Activated naive CD8-positive, alpha-beta T cell treated with anti-CD3 and anti-CD28 coated beads for 36 hours (primary cell): ENCODE measurements at places on chromosomes 16 and 17. TPM values are rescaled to one million over a fixed set of nuclear protein-coding genes. Genes with fewer than 3 reads are reported as not detected.

GRCh38 chr16:79294568-79294967 is 306.0 kb downstream of the MAF start:
- DNase-seq, result no peak

GRCh38 chr17:82740906-82741759 is 5.7 kb downstream of the FN3K start:
- no peak for DNase-seq

DNA sequence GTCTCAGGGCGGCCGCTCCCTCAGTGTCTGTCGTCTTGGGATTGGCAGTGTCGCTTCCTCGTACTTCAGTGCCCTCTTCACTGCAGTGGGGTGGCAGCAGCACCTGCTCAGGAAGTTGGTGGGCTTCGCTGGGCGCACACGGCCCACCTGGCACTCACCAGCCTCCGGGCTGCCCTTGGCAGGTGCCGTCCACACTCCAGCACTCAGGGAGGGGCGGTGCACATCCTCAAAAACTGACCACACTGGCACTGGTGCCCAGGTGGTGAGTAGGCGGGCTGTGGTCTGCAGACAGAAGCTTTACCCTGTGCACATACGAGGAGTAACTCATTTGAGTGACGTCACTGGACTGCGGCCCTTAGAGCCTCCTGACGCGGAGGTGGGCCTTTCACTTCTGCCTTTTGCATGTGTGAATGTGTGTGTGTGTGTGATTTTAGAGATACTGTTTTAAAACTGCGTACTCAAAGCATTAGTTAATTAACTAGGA is 94.6 kb downstream of the BANP start:
- DNase-seq, result peak; percentile 10

DNA sequence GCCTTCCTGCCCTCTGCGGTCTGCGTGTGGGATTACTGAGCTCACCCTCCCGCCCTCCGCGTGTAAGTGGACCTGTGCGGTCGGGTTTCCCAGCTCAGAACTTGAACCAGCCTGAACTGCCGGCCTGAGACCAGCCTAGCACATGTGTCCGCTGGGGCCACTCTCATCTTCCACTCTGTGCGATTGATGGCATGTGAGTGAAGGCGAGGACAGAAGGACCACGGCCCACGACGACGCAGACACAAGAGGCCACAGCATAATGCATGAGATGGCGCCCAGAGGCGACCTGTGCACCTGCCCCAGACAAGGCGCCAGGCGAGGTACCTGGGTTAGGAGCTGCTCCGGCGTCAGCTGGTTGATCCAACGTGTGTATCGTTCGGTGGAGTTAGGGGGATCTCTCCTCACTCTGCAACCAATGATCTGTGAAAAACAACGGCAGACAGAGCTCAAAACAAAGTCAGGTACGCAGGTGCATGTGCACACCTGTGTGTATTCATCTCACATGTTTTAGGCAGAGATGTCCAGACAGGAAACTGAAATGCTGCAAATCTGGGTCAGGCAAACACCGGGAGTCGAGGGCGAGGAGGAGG is 74.5 kb upstream of the METRNL start:
- DNase-seq, result no peak

Gene ZC3H7A
- 57.9 TPM for total RNA-seq

- DNase-seq, result no peak
These were observed 38.8 kb downstream of the TMC6 start for GRCh38 chr17:78089576-78090281.

DNA sequence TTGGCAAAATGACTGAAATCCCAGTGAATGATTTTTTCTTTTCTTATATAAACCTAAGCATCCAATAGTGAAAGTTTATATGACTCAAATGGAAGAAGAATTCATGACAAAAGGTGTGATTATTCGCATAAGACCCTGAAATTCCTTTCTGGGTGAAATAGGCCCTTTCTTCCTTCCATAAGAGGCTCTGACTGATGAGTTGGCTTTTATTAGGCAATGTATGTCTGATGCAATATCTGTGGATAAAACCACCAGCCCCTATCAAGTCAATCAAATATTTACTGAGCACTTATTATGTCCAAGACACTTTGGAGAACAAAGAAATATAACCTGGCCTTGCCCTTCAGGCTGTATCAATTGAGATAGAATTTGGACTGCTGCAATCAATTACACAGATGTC is 316.6 kb downstream of the CDH13 start:
- no peak for DNase-seq

DNA sequence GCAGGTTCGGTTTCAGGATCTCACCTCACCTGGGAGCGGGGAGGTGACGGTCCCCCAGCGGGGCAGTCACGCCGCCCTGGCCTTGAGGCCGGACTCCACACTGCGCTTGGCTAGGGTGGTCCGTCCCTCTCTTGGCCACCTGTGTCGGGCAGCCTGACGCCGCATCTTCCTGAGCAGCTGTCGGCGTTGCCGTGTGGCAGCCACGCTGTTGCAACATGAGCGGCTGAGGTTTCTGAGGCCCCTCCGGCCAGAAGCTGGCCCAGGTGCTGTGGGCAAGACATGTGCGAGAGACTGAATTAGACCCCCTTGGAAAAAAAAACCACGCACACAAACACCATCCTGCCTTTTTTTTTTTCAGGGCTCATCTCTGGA is 49.2 kb downstream of the IRF8 start:
- DNase-seq, result no peak

DNA sequence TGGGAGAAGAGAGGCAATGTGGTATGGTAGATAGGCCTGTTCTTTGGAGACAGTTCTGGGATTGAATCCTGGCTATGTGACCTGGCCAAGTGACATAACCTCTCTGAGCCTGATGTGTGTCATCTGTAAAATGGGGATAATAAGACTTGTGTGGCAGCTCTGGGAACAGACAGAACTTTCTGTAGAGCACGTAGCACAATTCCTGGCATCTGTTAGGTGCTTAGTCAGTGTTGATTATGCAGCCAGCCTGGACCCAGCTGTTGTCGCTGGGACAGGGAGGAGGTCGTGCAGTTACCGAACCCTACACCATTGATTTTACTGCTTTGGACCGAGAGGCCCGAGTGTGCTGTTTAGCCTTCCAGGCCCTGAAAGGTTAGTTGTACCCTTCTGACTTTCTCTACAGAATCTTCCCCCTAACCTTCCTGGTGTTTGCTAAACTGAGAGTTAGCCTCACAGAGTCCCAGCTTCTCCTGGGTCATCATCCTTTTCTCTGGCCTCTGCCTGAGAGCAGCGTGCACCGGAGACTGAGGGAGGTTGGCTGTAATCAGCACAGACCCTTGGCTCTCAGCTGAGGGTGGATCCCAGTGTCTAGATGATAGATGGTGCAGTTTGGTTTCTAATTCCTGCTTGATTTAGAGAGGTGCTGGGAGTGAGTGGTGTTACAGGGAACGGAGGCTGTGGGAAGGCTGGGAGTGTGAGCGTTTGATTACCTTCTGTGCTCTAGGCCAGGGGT is 31.9 kb downstream of the MSI2 start:
- no peak for DNase-seq

DNA sequence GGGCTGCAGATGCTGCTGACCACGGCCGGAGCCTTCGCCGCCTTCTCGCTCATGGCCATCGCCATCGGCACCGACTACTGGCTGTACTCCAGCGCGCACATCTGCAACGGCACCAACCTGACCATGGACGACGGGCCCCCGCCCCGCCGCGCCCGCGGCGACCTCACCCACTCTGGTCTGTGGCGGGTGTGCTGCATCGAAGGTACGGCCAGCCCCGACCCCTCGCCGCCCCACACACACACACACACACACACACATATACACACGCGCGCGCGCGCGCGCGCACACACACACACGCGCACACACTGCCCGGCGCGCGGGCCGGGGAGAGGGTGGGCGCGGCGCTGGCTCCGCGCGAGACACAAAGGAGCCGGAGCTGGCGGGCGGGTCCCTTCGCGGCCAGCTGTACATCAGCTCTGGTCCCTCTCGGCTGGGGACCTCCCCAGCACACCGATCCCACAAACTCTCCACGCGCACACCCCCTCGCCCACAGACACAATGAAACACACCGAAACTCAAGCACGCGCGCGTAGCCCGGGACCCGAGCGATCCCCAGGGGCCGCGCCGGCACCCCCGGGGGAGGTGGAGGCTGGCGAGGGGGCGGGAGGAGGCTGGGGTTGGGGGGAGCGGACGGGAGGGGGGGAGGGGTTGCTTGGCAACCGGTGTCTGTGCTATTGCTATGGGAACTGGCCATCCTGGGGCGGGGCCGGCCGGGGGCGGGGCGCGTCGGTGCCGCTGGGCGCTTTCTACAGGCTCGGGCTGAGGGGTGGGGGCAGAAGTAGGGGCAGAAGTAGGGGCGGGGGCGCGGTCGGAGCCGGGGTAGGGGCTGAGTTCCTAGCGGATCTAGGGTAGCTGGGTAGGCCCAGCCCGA is 658 bp downstream of the CACNG4 start:
- DNase-seq, result peak; percentile 30

Gene CPHXL2
- not detected for total RNA-seq

GRCh38 chr17:62995377-62995885 is 29.4 kb downstream of the TANC2 start:
- peak; percentile 21 for DNase-seq

Gene STH
- not detected for total RNA-seq

DNA sequence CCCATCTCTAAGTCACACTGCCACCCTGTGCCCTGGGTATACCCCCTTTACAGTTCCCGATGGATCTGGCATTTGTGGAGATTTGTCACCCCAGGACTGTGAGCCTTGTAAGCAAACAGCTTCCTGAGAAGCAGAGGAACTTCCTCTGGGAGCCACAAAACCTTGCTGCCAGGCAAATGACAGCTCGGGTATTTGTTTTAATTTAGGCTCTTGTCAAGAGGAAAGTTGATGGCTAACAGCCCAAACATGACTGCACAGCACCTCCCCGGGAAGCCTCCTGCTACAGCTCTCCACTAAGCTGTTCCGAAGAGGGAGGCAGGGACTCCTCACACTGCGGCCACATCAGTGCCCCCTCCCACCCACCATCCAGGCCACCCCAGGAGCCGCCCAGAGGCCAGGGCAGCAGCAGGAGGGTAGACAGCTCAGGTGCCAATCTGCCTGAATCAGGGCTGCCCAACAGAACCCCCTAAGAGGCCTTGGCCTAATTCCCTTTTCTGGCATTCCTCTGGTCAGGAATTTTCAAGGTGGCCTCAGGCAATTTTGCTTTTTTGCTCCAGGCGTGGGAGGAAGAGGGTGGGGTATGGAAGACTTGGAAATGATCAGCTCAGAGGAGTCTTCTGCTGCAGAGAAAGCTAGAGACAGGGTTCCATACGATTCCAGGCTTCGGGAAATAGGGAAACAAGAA is 2.6 kb downstream of the ABR start:
- no peak for DNase-seq

DNA sequence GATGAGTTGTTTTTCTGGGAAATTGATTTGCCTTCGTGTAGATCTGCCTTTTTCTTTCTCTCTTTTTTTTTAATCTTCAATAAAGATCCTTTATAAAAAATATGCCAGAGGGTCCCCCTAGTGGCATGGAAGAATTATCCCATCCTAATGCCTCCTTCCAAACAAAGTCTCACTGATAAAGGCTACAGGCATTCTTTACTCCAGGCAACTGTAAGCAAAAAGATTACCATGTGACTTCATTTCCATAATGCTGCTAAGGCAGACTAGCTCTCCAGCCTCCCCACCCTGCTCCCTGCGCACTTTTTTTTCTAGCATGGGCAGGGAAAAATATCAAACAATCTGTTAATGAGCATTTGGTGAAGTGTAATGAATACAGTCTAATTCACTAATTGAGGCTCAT is 220.2 kb upstream of the CDH8 start:
- no peak for DNase-seq

Gene CCL8
- total RNA-seq, result not detected

- no peak for DNase-seq
These were observed 181.4 kb downstream of the MAF start for GRCh38 chr16:79419148-79419547.

GRCh38 chr17:62963296-62963695 is 2.7 kb upstream of the TANC2 start:
- DNase-seq, result no peak

DNA sequence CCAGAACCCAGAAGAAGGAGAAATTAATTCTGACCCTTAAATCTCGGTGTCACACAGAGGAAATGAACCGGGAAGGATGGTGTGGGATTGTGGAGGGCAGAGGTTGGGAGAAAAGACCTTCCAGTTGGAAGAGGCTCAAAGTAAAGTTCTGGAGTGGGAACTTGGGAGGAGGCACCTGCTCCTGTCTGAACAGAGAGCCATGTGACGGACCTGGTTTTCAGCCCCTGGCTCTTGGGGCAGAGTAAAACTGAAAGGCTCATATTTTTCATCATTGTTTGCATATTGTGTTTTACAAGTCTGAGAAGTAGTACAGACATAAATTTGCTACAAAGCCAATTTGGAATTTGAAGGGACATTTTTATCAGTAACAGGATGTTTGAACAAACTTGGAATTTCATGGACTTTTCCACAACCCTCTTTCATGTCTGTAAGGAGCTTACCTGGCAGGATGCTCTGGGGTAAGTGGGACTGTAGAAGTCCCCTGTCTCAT is 24.4 kb upstream of the SEC14L1 start:
- DNase-seq, result no peak

DNA sequence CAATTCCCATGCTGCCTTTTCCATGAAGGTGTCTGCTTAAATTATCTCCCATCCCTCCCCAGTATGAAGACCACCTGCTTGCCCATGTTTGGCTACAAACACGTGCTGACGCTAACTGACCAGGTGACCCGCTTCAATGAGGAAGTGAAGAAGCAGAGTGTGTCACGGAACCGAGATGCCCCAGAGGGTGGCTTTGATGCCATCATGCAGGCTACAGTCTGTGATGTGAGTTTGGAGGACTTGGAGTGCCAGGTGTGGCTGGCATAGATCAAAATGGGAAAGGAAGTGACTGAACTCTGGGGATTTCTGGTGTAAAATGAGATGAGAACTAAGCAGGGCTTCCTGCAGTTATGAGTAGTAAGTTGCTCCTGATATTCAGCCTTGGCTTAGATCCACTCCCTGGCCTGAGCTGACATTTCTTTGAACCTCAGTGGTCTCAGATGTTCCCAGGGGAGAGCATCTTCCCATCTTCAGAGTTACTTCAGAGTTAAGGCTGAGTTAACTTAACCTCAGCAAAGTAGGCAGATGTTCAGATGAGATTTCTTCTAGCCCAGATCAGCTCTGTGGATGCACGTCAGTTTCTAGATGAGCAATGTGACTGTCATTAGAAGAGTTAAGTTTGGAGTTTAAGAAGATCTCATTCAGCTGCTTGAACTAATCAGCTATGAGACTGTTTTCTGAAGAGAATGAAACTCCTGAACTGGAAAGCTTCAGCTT is 32.7 kb downstream of the ITGB3 start:
- no peak for DNase-seq

GRCh38 chr16:22726868-22727267 is 87.1 kb upstream of the HS3ST2 start:
- DNase-seq, result no peak

Gene FAAP100
- 48.1 TPM for total RNA-seq

Gene NPIPB13
- total RNA-seq, result 6.8 TPM
